ENCODE measurements at places on chromosomes 12 and 14.

DNA sequence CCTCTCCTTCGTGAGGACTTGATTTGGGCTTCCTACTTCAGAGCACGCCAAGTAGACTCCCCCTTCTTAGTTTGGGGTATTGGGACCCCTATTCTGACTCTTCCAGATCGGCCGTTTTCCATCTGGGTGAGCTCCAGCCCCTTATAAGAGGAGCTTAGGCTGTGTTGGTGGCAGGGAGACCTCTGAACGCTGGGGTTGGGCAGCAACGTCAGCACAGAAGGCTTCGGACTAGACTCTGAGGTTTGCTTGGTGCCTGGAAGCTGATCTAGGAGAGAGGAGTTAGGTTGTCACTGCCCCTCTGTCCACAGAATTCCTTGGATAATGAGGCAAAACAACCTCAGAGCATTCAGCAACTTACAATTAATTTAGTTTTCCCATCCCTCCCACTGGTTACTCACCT lies 99.2 kb upstream of the RTL1 start:
- no peak for DNase-seq

GRCh38 chr12:27571463-27571862 lies 47.5 kb downstream of the PPFIBP1 start:
- no peak for DNase-seq

DNA sequence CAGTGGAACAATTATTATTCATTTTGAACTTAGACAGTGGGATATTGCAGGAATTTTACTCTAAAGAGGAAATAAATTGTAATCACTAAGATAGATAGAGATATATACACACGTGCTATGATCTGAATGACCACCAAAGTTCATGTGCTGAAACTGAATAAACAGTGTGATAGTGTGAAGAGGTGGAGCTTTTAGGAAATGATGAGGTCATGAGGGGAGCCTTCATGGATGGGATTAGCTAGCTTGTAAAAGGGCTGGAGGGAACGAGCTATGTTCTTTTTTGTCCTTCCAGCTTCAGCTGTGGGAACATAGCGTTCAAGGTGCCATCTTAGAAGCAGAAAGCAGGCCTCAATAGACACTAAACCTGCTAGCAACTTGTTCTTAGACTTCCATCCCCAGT lies 191.5 kb upstream of the LRIG3 start:
- no peak for DNase-seq

DNA sequence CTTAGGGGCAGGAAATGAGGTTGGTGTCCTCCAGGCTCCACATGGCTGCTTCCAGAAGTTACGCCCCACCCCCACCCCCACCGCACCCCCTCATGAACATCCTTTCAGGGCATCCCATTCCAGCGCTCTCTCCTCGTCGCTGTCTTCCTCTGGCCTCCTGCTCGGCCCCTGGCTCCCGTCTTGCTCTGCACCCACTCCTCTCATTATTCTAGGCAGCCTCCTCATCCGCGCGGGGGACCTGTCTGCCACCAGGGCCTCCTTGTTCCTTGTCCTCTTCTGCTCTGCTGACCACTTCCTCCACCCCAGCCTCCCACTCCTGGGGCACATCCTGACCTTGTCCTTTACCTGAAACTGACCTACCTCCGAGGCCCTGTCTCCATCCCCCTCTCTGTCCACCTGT lies 29.8 kb upstream of the PLEKHG6 start:
- no peak for DNase-seq

DNA sequence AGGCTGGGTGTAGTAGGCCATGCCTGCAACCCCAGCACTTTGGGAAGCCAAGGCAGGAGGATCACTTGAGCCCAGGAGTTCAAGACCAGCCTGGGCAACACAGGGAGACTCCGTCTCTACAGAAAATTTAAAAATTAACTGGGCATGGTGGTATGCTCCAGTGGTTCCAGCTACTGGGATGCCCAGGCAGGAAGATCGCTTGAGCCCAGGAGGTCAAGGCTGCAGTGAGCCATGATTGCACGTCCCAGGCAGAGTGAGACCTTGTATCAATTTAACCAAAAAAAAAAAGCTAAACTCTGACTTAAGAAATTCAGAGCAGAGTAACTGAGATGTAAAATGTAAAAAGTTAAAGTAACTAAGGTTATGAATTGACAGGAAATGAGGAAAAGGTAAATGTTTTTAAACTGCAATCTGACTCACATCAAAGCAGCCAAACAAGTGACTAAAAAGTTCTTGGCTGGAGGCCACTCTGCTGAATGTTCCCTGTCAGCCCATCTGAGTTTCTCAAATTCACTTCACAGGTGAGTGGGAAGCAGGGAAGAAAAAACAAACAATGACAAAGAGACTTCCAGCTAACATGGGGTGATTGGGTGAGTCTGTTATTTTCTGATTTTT lies 21.3 kb downstream of the PRKD1 start:
- no peak for DNase-seq

GRCh38 chr12:130029151-130029550 lies 125.3 kb upstream of the TMEM132D start:
- DNase-seq, result no peak

- DNase-seq, result no peak
These were observed 42.6 kb upstream of the PTPRR start for GRCh38 chr12:70963081-70963660.

DNA sequence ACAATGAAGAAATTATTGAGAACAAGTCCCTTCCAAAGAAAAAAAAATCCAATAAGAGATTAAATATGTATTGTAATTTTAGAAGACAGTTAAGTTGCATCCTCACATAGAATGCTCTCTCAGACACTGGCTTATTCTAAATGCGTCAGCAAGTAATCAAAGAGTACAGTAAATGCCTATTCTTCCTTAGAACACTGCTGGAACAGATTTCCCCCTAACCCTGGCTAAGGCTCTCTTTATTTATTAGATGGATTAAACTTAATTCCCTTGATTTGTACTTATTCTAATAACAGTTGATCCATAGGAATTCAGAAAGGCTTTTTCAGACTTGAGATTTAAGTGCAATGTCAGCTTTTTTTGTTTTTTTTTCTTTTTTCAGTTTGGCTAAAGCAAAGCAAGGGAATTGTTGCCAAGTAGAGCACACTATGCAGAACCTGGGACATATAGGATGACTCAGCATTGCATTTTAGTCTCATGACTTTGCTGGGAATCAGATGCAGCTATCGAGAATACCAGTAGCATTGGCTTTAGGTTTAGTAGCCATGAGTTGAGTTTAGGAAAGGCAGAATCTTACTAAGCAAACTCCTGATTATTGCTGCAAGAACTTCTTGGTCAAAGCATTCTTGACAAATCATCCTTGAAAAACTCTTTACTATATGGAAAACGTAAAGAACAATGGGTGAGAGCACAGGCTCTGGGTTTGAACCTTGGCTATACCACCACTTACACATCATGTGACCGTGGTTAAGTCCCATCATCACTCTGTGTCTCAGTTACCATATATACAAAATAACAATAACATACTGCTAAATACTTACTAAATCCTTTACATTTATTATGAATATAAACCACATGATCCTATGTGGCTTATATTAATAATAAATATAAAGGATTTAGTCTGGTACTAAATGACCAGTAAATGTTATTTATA lies 26.7 kb downstream of the MED21 start:
- no peak for DNase-seq

- no peak for DNase-seq
These were observed 328.9 kb downstream of the TMTC2 start for GRCh38 chr12:83015390-83016217.

GRCh38 chr12:27965966-27966365 lies 6.6 kb downstream of the PTHLH start:
- DNase-seq, result no peak

DNA sequence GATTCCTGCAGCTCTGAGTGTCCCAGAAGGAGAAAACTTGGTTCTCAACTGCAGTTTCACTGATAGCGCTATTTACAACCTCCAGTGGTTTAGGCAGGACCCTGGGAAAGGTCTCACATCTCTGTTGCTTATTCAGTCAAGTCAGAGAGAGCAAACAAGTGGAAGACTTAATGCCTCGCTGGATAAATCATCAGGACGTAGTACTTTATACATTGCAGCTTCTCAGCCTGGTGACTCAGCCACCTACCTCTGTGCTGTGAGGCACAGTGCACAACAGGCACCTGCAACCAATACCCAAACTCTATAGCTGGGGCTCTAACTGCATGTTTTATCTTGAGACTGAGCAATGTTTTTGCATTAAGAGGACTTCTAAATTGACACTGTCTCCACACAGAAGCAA lies 379.2 kb upstream of the OR4E1 start:
- DNase-seq, result peak; percentile 24

- no peak for DNase-seq
These were observed 53.1 kb upstream of the PCED1B start for GRCh38 chr12:47026291-47026690.

DNA sequence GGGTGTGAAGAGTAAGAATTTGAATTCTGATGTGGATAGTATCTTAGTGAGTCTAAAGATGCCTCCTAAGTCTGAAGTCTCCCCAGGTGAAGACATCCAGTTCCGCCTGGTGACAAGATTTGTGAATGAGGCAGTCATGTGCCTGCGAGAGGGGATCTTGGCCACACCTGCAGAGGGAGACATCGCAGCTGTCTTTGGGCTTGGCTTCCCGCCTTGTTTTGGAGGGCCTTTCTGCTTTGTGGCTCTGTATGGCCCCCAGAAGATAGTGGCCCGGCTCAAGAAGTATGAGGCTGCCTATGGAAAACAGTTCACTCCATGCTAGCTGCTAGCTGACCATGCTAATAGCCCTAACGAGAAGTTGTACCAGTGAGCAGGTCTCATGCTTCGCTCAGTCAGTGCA lies 24.6 kb upstream of the AICDA start:
- DNase-seq, result no peak

- no peak for DNase-seq
These were observed 11.0 kb upstream of the PTPRB start for GRCh38 chr12:70648191-70648590.

DNA sequence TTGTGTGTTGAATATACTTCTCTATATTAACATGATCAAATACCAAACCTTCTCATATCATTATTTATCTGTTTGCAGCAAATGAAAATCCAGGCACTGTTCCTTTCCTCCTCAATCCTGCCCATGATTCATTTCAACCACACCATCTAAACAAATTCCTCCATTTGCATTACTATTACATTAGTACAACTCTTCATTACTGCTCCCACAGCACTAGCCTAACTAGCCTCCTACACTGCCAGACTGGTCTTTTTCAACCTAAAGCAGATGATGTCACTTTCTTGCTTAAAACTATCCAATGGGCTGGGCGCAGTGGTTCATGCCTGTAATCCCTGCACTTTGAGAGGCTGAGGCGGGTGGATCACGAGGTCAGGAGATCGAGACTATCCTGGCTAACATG lies 117.3 kb upstream of the MYF6 start:
- DNase-seq, result no peak

- DNase-seq, result no peak
These were observed 13.0 kb downstream of the FGD6 start for GRCh38 chr12:95204141-95204866.

- DNase-seq, result no peak
These were observed 33.0 kb downstream of the E2F7 start for GRCh38 chr12:77032406-77032805.

DNA sequence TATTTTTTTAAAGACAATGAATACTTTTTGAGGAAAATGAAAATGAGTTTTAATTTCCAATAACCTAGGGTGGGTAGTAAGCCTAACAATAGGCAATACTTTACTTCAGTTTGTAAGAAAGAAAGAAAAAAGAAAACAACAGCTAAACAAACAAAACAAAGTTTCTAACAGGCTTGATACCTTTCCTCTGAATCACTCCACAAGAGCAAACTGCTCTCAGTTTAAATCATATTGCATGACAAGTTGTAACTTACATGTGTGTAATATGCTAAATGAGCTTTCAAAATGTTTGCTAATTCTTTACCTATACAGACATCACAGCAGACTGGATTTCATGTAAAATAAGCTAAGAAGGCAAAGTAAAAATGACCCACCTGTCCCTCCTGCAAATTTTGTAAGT lies 6.7 kb upstream of the LMO3 start:
- no peak for DNase-seq

DNA sequence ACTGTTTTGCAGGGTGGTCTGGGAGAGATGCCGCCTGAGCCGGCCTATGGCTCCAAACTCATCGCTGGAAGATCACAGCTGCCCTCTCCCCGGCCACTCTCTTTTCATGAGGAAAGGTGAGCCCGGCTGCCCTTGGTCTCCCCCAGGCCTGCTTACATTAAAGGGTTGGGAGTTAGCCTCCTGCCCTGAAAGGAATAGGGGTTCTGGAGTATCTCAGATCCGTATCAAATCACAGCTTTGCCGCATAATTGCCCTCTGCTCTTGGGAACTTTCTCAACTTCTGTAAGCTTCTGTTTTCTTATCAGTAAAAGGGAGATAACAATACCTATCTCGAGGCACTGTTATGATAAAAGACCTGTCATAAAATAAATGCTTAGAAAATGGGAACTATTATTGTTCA lies 17.6 kb downstream of the PHLDA1 start:
- no peak for DNase-seq

- DNase-seq, result no peak
These were observed 8.0 kb downstream of the CSRNP2 start for GRCh38 chr12:51075390-51075789.

GRCh38 chr12:25469861-25470260 lies 83.2 kb downstream of the LMNTD1 start:
- no peak for DNase-seq

GRCh38 chr12:77821699-77822203 lies 8.9 kb upstream of the NAV3 start:
- no peak for DNase-seq

GRCh38 chr12:96719660-96720362 lies 187.2 kb upstream of the NEDD1 start:
- no peak for DNase-seq

DNA sequence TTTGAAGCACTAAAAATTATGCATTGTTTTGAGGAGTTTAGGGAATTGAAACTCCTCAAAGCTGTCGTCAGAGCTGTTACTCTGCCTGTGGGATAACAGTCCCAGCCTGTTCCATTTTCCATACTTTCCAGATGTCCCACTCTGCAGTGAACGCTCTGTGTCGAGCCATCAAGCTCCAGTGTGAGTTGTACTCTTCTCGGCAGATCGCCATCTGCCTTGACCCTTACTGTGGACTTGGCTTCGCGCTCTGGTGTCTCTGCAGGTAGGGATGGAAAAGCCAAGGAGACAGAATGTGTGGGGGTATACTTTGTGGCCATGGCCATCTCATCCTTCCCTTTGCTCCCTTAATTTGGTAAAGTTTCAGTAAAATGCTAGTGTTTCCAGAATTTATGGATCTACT lies 35.5 kb upstream of the ATF1 start:
- no peak for DNase-seq

GRCh38 chr12:32400866-32401265 lies 1.5 kb downstream of the FGD4 start:
- no peak for DNase-seq

DNA sequence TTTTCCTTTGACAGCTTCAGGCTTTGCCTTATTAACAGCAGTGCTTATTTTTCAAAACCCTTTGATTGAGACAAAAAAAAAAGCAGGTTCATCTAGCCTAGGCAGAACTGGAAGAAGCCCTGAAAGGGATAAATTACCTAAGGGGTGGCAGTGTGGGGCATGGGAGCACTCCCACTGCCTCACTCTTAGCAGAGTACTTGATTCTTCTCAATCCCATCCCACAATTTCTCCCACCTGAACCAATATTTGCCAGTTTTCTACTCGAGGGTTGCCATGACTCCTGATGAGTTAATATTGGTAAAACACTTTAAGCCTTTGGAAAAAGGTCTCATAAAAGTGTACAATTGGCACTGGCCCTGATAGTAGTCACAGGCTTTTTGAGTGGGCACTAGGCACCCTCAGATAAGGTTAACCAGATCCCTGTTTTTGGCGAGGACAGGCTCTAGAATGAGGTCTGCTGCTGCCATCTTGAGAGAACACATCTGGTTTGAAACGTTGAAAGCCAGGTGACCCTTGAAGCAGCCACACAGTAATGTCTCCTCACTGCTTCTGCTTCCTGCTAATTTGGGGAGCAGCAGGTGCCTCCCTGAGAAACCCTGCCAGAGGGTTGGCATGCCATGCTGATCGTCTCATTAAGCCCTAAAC lies 320.0 kb downstream of the RAD51B start:
- no peak for DNase-seq

All from stimulated activated CD4-positive, alpha-beta T cell treated with anti-CD3 and anti-CD28 coated beads, Interleukin-4, amount 100 ng/mL, for 24 hours (primary cell).